Activated CD4-positive, alpha-beta T cell treated with anti-CD3 and anti-CD28 coated beads for 4 hours (primary cell): ENCODE measurements at places on chromosomes 11 and 22.

- no peak for DNase-seq
Measured at GRCh38 chr22:45532235-45532631, 29.6 kb downstream of the FBLN1 start.

DNA sequence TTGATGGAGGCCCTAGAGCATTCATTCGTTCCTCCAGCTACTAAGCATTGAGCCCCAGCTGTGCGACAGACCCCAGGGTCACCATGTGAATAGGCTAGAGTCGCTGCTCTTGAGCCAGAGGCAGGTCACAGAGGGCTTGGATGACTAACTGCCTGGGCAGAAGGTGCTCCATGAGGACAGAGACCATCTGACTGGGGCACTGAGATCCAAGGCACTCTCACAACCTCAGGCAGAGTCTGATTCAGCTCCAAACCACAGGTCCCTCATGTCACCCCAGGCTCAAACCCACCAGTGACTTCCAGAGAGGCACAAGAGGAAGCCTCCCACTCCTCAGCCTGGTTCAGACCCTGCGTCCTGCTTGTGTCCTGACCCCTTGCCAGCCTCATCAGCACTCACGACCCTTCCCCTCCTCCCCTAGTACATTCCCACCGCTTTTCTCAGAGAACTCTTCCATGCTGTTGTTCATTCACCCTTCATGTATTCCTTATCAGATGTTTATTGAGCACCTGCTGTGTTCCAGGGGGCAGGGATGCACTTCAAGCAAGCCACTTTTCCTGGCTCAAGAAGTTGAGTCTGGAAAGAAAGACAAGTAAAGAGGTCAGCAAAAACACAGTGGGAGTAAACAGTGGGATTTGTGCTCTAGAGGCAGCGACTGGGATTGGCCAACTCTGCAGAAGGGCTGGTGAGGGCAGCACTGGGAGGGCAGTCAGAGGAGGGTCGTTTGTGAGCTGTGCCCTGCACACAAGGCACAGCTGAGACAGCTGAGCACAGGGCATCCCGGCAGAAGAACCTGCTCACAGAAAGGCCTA is 9.3 kb downstream of the OAF start:
- no peak for DNase-seq

DNA sequence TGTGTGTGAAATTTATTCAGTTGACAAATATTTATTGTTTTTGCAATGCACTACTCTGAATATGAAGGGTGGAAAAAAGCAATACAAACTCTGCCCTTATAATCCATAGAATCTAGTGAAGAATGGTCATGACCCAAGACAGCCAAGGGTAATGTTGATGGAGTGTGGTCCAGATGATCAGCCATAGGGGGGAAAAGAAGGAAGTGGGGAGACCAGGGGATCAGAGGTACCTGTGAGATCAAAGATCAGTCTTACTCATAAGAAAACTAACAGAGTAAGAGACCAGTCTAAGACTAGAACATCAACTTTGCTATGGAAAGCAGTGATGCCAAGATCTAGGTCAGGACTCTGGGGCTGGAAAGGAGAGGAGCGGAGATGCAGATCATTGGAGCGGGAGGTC is 47.0 kb upstream of the ETS1 start:
- no peak for DNase-seq

DNA sequence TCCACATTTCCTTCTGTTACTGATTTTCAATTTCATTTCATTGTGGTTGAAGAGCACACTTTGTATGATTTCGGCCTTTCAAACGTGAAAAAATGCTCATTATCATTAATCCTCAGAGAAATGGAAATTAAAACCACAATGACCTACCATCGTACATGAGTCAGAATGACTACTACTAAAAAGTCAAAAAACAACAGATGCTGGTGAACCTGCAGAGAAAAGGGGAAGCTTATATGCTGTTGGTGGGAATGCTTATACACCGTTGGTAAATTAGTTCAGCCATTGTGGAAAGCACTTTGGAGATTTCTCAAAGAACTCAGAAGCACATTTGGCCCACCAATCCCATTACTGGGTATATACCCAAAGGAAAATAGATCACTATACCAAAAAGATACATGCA is 57.6 kb downstream of the DLG2 start:
- no peak for DNase-seq

DNA sequence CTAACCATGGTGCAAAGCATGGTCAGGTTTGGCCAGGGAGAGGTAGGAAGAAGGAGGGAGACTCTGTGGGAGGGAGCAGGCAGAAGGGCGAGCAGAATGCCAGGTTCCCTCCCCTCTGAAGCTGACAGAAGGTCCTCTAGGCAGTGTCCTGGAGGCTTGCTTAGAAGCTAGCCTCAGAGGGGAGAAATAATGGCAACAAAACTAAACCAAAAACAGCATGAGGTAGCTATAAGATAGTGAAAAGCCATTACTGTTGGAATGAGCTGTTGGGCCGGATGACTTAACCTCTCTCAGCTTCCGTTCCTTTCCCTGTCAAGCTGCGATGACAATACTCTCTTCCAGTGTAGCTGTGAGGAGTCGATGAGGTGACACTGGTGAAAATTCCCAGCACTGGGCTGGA is 36.6 kb downstream of the RASSF10 start:
- no peak for DNase-seq

DNA sequence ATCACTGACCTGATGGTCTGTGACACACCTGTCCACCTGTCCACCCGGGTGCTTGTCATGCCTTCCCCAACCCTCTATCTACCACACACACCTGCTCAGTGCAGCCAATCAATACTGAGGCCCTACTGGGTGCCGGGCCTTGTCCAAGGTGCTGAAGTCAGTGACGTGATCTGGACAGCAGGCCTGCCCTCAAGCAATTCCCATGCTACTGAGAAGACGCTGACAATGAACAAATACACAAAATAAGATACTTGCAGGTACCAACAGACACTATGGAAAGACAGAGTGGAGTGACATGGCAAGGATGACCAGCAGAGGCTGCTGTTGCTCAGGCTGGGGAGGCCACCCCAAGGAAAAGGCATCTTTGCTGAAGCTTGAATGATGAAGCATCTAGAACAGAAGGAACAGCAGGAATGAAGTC is 21.2 kb downstream of the PLAAT3 start:
- DNase-seq, result no peak

DNA sequence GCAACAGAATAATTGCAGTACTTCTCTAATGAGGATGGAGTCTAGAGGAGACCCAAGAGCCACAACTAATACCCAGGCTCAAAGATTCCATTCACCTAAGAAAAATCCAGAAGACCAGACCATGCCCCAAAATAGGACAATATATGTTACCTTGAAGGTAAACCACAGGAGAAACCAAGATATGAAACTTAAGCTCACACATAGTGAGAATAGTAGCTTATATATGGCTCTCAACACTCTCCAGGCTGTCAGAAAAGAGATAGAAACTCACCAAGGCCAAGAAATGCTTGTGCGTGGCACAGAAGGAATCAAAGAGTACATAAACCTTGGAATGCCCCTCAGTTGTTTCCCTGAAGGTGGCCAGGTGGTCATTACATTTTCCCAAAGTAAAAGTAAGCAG is 9.1 kb downstream of the FAM111A start:
- DNase-seq, result no peak

DNA sequence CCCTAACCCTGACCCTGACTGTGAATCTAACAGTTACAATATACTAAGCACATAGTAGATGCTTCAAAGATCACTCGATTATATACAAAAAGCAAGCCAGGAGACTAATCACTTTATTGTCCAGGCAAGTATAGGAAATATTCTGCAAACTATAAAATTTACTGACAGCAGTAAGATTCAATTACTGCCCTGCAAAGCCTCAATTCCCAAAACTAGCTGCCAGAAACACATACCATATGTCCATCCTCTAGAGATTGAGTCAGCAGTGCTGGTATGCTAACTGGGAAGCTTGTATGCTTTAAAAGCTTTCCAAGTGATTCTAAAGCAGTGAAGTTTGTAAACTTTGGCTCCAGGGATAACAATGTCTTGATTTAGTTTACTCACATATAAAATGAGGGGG is 26.1 kb downstream of the CSTF3 start:
- DNase-seq, result no peak

DNA sequence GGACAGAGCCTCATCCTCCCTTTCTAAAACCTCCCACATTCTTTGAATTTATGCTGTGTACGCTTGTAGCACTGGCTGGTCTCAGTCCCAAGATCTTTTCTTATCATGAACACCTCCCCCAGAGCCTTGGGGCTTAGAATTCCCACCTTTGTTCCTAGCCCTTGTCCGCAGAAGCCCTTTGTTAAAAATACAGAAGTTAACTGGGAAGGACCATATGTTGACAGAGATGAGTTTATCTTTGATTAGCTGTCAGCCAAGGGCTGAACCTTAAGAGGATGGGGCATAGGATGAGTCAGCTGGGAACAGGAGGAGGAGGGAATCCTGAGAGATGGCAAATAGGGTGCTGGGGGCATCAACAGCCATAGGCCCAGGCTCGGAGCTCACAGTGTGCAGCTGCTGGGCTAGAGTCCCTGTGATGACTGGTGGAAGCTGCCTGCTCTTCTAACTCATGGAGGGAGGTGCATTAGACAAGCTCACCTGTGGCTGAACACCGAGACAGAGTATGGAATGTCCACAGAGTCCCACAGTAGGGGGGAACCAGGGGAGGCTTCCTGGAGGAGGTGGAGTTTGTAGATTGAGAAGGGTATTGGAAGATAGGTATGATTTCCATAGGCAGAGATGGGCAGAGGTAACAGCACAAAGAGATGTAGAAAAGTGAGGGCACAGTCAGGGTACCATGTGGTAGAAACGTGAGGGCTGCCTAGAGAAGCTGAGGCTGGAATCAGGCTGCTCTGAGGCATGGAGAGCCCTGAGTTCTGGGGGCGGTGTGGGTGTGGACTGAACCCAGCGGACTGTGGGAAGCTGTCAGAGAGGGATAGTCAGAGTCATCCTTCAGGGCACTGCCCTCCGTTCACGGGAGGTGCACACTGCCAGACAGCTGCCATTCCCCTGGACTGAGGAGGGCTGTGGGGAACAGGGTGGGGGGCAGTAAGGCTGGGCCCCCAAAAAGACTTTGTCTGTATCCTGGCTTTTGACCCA is 9.9 kb downstream of the MICAL2 start:
- DNase-seq, result no peak

DNA sequence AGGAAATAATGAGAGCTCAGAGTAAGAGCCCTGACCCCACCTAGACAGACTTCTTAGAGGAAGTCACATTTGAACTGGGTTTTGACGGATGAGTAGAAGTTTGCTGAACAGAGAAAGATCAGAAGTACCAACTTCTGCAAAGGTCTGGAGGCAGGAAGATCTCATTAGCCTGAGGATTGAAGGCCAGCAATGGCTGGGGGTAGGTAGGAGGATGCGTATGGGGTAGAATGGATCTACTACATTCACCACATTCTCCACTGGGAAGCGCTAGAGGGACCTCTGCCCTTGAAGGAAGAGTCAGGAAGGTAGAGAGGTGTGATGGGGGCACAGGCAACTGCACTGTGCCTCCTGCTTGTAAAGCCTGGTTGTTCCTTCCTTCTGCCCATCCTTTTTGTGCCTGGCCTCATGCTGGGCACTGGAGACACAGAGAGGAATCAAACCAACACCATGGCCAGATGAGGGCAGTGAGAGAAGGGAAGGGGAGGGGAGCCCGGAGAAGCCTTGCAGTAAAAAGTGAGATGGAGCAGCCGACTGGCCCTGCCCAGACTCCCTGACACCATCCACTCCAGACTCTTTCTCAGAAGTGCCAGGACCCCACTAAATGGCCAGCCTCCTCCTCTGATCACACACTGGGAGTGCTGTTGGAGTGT is 4.9 kb downstream of the TPBGL start:
- no peak for DNase-seq

GRCh38 chr22:27370269-27370668 is 431.3 kb downstream of the MN1 start:
- no peak for DNase-seq

- DNase-seq, result no peak
Measured at GRCh38 chr11:5550440-5551095, 2.2 kb upstream of the OR52H1 start.

DNA sequence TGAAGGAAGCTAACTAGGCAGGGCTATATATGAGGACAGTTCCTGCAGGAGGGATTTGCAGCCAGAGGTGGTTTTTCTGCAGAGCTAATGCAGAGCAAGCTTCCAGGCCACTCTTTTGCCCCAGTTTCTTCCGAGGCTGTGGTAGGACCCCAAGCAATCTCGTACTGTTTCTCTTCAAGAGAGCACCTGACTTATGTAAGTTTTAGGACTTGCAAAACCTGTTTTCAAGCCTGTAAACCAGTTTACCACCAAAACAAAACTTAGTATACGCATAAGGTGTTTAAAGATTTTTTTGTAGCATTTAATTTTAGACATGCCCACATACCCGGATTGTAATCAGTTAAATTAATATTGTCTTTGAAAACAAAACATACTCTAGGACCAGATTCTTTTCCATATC is 7.7 kb upstream of the APLP2 start:
- no peak for DNase-seq

- DNase-seq, result no peak
Measured at GRCh38 chr11:122979815-122980595, 1.6 kb downstream of the BSX start.

DNA sequence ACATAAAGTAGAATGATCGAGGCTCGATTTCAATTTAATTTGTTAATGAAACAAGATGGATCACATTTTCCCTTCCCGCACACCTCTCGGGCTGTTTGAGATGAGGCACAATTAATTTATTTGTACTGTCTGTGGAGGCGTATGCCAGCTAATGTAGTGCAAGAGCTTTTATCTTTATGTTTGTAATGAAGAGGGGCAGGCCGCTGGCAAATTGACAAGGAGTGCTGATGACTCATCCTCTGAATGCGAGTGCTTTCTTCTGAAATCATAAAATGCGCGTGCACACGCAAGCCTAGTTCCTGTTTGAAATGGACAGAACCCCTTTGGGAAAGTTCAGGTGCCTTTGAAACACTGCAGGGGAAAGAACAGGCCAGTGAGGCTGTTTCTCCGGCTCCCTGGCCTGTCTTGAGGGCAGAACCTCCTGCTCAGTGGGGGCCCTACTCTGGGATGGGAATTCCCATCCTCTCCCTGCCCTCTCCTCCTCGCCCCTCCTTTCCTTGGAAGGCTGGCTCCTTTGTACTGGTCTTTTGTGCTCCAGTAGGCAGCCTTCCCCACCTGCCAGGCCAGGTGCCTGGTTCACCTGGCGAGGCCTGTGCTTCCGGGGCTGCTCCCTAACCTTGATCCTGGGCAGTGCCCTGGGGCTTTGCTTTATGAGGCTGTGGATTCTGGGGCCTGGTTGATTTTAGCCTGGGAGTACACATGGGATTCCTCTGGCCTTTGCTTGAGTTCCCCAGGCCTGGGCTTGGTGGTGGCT is 50.3 kb downstream of the TEAD1 start:
- no peak for DNase-seq

DNA sequence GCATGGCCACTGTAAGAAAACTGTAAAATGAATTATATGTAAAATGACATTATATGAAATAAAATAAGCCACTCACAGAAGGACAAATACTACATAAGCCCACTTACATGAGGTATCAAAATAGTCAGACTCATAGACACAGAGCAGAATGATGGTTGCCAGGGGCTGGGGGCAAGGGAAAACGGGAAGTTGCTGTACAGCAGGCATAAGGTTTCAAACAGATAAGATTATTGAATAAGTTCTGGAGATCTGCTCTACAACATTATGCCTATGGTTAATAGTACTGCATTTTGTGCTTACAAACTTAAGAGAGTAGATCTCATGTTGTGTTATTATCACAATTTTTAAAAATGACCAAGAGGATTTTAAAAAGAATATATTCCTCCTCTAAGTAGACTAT is 32.7 kb upstream of the HEPHL1 start:
- DNase-seq, result no peak

GRCh38 chr22:33116841-33117547 is 58.8 kb upstream of the SYN3 start:
- DNase-seq, result no peak
